ENCODE measurements at places on chromosomes 12 and 14.

GRCh38 chr12:102669056-102669455, 188.7 kb upstream of the IGF1 start:
- H3K36me3 ChIP-seq: no peaks in the 10 kb centered on the region
- no peaks in the 10 kb centered on the region for H3K4me1 ChIP-seq
- H3K27ac ChIP-seq: no peak overlapping the region
- DNase-seq: no peak
- no peak overlapping the region for H3K4me3 ChIP-seq

GRCh38 chr12:68482660-68483059, 128.0 kb upstream of the RAP1B start:
- H3K27me3 ChIP-seq: no peaks in the 10 kb centered on the region
- no peaks in the 10 kb centered on the region for H3K36me3 ChIP-seq
- peaks cover 40% of the 10 kb centered on the region for H3K4me1 ChIP-seq
- peak; percentile 96 for DNase-seq
- peak overlapping the region; percentile 97 for H3K27ac ChIP-seq

- H3K4me3 ChIP-seq: peak overlapping the region; percentile 80
- peak overlapping the region; percentile 85 for H3K27ac ChIP-seq
- H3K36me3 ChIP-seq: 0 out of 2 replicates have a peak, but pooled peaks cover 10% of the 10 kb centered on the region
- DNase-seq: peak; percentile 30
These were observed 1.2 kb downstream of the TAPBPL start for GRCh38 chr12:6452944-6453630.

- H3K36me3 ChIP-seq: no peaks in the 10 kb centered on the region
- no peaks in the 10 kb centered on the region for H3K4me1 ChIP-seq
- DNase-seq: no peak
- no peak overlapping the region for H3K27ac ChIP-seq
- no peaks in the 10 kb centered on the region for H3K27me3 ChIP-seq
These were observed 1.9 kb downstream of the TRIP11 start for GRCh38 chr14:92037989-92038388.

DNA sequence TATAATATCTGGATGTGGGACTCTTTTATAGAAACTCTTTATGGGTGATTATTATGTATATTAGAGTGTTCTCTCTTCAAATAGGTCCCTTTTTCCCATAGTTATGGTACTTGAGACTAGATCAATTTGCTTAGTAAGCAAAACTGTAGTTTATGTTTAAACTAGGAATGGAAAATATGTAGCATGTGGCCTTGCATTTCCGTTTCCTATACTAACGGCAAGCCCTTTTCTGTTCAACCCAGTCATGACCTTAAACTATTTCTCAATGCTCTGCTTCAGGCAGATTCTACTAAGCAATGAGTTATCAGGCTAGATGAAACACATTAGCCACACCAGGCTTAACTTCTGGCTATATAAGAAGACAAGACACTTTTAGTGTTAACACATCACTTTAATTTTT, 84.6 kb downstream of the OTOGL start:
- peaks cover 30% of the 10 kb centered on the region for H3K4me1 ChIP-seq
- H3K27ac ChIP-seq: no peak overlapping the region
- H3K27me3 ChIP-seq: no peaks in the 10 kb centered on the region
- H3K36me3 ChIP-seq: no peaks in the 10 kb centered on the region

- H3K27ac ChIP-seq: no peak overlapping the region
- no peaks in the 10 kb centered on the region for H3K4me1 ChIP-seq
- no peak overlapping the region for H3K4me3 ChIP-seq
These were observed 3.2 kb upstream of the C14orf180 start for GRCh38 chr14:104576232-104576969.

GRCh38 chr12:124831590-124831989, 32.1 kb downstream of the SCARB1 start:
- H3K36me3 ChIP-seq: no peaks in the 10 kb centered on the region
- H3K27me3 ChIP-seq: no peaks in the 10 kb centered on the region
- no peaks in the 10 kb centered on the region for H3K4me1 ChIP-seq

- H3K4me1 ChIP-seq: no peaks in the 10 kb centered on the region
- H3K27me3 ChIP-seq: no peaks in the 10 kb centered on the region
- no peak overlapping the region for H3K4me3 ChIP-seq
- DNase-seq: no peak
- no peaks in the 10 kb centered on the region for H3K36me3 ChIP-seq
These were observed 51.1 kb downstream of the HSPB8 start for GRCh38 chr12:119229837-119230236.

DNA sequence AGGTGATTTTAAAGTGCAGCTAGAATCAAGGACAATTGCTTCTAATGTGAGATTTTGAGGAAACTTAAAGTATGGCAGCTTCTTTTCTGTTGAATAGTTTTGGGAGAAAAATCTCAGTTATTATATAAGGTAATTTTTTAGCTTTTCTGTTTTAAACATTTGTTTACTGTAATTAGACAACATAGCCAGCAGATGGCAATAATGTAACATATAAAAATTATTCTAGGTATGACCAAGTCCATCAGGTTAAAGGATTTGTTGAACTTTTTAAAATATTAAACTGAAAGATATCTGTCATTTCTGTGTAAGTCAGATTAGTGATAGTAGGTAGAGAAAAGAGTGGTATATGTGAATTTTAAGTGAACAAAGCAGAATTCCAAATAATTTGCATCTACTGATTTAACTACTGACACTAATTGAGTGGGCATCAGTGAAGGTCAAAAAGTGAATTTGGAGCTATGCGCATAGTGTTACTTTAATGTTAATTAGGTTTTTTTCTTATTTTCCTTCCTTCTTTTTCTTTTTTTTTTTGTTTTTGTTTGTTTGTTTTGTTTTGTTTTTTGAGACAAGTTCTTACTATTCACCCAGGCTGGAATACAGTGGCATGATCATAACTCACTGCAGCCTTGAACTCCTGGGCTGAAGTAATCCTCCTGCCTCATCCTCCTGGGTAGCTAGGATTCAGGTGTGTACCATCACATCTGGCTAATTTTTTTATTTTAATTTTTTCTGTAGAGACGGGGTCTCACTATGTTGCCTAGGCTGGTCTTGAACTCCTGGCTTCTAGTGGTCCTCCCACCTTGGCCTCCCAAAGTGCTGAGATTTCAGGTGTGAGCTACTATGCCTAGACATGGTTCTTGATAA, 18.6 kb downstream of the PRORP start:
- peak; percentile 48 for DNase-seq
- H3K27me3 ChIP-seq: no peaks in the 10 kb centered on the region
- H3K27ac ChIP-seq: no peak overlapping the region
- H3K36me3 ChIP-seq: no peaks in the 10 kb centered on the region
- H3K4me3 ChIP-seq: no peak overlapping the region

DNA sequence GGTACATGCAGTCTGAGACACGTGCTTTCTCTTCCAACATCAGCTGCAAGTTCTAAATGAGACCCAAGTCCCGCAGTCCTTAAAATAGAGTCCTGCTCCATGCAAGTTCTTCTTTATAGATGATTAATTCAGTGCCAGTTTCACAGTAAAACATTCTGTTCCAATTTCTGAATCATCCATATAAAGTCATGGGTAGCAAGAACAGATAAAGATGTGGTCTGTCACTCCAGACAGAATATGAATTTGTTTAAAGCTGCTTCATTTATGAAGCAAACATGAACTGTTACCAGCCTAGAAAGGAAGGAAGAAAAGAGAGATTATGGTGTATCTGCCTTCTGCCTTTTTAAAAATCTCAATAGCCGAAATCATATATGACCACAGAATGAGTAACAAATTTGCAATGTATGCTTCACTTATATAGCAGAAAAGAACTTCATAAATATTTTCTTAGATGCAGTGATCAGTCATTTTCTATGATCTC, 83.3 kb downstream of the KITLG start:
- H3K27ac ChIP-seq: no peak overlapping the region

DNA sequence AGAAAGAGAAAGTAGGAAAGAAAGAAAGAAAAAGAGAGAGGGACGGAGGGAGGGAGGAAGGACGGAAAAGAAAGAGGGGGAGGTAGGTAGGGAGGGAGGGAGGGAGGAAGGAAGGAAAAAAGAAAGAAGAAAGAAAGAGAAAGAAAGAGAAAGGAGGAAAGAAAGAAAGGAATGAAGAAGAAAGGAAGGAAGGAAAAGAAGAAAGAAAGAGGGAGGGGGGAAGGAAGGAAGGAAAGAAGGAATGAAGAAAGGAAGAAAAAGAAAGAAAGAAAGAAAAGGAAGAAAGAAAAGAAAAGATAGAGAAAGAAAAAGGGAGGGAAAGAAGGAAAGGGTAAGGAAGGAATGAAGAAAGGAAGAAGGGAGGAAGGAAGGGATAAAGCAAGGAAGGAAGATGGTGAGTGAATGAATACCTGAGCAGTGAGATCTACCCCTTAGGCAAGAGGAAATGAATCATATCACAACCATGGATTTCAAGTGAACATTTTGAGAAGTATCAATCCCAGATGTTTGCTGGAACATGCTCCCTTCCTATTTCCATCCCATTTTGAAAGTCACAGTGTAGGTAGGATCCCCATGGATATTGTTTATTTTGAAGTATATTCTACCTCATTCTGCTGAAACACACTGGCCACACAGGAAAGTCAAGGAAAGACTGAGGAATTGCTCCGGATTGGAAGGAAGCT, 639.4 kb upstream of the TBX3 start:
- H3K36me3 ChIP-seq: no peaks in the 10 kb centered on the region
- H3K27me3 ChIP-seq: no peaks in the 10 kb centered on the region
- no peaks in the 10 kb centered on the region for H3K4me1 ChIP-seq
- no peak overlapping the region for H3K4me3 ChIP-seq
- DNase-seq: no peak

DNA sequence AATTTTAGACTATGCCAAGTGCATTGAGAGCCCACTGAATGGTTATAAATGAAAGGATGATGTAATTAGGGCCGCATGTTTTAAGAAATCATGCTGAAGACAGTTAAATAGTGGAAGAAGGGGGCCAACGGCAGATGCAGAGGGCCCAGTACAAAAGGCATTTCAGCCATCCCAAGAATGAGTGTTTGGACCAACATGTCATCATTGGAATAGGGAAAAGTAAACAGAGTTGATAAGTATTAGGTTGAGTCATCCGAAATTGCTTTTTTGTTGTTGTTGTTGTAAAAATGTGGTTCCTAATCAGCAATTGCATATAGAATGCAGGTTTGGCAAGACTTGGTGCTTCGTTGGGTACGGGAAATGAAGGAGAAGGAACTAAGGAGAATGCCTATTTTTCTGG, 29.5 kb downstream of the BMP4 start:
- H3K27me3 ChIP-seq: no peaks in the 10 kb centered on the region
- H3K36me3 ChIP-seq: no peaks in the 10 kb centered on the region
- DNase-seq: no peak
- H3K27ac ChIP-seq: no peak overlapping the region
- no peak overlapping the region for H3K4me3 ChIP-seq

- no peak overlapping the region for H3K27ac ChIP-seq
- no peaks in the 10 kb centered on the region for H3K27me3 ChIP-seq
- no peak for DNase-seq
- H3K36me3 ChIP-seq: 0 out of 2 replicates have a peak, but pooled peaks cover 2% of the 10 kb centered on the region
- H3K4me1 ChIP-seq: no peaks in the 10 kb centered on the region
These were observed 2.6 kb downstream of the RPL6 start for GRCh38 chr12:112406519-112407488.

DNA sequence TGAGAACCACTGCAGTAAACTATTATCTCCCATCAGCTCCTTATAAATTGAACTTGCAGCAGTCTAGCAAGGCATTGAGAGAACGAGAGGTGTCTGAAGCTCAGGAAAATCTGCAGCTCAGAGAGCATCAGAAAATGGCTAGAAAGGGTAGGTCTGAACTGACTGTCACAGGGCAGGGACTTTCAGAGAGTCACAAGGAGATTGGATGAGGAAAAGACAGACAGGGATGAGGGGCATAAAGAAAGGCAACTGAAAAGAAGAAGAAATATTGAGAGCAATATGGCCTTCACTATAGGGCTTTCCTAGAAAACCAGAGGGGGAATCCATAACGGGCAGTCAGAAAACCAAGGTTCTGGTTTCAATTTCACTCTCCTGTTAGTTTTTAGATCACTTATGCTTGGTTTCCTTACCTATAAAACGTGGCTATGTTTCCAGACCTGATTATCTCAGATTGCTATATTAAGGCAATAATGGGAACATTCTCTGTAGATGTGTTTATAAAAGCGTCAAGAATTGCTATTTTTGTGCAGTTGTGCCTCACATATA, 40.9 kb downstream of the PDE6H start:
- H3K36me3 ChIP-seq: no peaks in the 10 kb centered on the region
- H3K4me1 ChIP-seq: peaks cover 12% of the 10 kb centered on the region
- peak; percentile 39 for DNase-seq
- H3K4me3 ChIP-seq: peak overlapping the region; percentile 2

- H3K36me3 ChIP-seq: no peaks in the 10 kb centered on the region
- H3K27ac ChIP-seq: no peak overlapping the region
- no peak for DNase-seq
- H3K4me1 ChIP-seq: no peaks in the 10 kb centered on the region
- no peak overlapping the region for H3K4me3 ChIP-seq
These were observed 37.9 kb upstream of the TBX5 start for GRCh38 chr12:114443607-114444421.

GRCh38 chr14:95296966-95297365, 22.7 kb downstream of the CLMN start:
- no peaks in the 10 kb centered on the region for H3K4me1 ChIP-seq
- no peaks in the 10 kb centered on the region for H3K36me3 ChIP-seq
- no peaks in the 10 kb centered on the region for H3K27me3 ChIP-seq
- no peak for DNase-seq
- H3K4me3 ChIP-seq: no peak overlapping the region

- no peaks in the 10 kb centered on the region for H3K4me1 ChIP-seq
- no peaks in the 10 kb centered on the region for H3K27me3 ChIP-seq
- no peaks in the 10 kb centered on the region for H3K36me3 ChIP-seq
- no peak overlapping the region for H3K27ac ChIP-seq
- DNase-seq: no peak
These were observed 138.2 kb upstream of the PWP1 start for GRCh38 chr12:107547389-107547788.

GRCh38 chr14:104146651-104147345, 8.4 kb downstream of the KIF26A start:
- H3K4me1 ChIP-seq: no peaks in the 10 kb centered on the region
- H3K27me3 ChIP-seq: peaks cover 31% of the 10 kb centered on the region
- H3K36me3 ChIP-seq: no peaks in the 10 kb centered on the region
- no peak overlapping the region for H3K27ac ChIP-seq
